ENCODE measurements at places on chromosomes 2 and 18.

DNA sequence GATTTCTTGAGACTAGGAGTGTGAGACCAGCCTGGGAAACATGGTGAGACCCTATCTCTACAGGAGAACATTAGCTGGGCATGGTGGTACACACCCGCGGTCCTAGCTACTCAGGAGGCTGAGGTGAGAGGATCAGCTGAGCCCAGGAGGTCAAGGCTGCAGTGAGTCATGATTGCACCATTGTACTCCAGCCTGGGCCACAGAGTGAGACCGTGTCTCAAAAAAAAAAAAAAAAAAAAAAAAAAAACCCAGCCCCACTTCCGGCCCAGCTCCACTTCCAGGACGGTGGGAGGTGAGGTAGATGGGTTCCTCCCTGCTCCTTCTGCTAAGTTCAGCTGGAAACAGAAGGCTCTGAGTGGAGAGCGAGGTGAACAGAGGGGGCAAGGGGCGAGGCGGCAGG, 41.4 kb upstream of the NFATC1 start:
- DNase-seq = no peak

GRCh38 chr2:173855661-173856060, 109.5 kb downstream of the SP3 start:
- DNase-seq = no peak

DNA sequence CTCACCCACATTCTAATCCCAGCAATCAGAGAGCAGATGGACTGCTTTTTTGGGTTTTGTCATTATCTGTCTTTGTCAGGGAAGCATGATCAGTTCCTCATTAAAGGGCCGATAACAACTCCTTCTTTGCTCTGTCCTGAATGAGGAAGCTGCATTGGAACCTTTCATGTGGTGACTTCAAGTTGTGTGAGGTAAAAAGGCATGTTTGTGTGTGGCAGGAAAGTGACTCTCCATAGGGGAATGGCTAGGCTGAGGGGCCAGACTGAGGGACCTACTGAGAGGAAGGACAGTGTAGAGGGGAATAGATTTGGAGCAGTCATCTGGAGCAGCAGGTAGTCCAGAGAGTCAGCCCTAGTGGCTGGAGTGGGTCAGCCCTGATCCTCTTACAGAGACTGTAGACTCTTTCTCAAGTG, 23.6 kb upstream of the LRRTM1 start:
- DNase-seq = no peak

- DNase-seq = no peak
Observed at GRCh38 chr2:85663594-85664565, 4.1 kb downstream of the SFTPB start.

DNA sequence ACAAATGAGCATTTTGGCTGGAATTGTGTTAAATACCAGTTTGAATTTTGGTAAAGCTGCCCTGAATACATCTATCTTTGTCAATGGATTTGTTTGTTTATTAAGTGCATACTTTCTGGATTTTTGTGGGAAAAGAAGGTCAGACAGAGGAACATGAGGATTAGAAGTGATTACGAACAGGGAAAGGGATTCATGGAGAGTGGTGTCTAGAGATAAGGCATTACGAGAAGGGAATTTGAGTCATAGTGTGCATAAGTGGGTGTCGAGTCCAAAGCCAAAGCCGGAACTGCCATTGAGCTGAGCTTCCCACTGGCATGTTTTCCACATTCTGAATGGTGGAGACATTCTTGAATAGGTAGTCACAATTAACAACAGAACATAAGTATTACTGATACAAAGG, 68.9 kb upstream of the EFEMP1 start:
- DNase-seq = no peak

DNA sequence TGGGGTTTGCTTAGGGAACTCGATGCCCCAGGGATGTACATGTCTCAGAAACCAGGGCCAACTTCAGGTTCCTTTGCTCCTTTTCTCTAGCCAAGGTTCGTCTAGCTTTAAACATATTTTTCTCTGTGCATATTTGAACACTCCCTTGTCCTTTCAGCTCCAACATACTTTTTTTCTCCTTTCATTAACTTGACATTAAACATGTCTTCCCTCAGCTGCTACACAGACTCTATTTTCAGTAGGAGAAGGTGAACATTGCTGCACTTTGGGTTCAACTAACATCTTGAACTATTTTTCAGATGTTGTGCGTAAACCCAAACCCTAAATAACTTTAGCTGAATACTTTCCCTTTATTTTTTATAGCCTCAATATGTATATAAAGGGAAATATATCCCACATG, 212.9 kb downstream of the MTX2 start:
- no peak for DNase-seq

GRCh38 chr2:74146929-74147726, 584 bp downstream of the BOLA3 start:
- peak; percentile 70 for DNase-seq

GRCh38 chr2:230929381-230930148, 4.5 kb upstream of the GPR55 start:
- no peak for DNase-seq

DNA sequence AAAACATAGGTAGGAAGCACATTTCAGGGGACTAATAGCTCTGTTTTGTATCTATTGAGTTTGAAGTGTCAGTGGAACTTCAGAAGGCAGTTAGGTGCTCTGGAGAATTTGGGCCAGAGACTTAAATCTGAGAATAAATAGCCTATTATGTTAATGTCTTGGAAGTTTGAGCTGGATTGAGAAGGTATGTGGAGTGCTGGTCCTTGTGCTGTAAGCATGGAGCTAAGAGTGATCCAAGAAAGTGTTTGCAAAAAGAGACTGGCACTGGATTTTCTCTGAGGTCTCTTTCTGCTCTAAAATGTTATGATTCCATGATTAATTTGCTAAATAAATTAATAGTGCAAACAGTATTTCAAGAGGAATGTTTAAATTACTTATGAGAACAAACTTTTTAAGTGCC, 63.3 kb downstream of the ICOS start:
- no peak for DNase-seq

- no peak for DNase-seq
Observed at GRCh38 chr2:16682431-16683118, 16.9 kb upstream of the CYRIA start.

DNA sequence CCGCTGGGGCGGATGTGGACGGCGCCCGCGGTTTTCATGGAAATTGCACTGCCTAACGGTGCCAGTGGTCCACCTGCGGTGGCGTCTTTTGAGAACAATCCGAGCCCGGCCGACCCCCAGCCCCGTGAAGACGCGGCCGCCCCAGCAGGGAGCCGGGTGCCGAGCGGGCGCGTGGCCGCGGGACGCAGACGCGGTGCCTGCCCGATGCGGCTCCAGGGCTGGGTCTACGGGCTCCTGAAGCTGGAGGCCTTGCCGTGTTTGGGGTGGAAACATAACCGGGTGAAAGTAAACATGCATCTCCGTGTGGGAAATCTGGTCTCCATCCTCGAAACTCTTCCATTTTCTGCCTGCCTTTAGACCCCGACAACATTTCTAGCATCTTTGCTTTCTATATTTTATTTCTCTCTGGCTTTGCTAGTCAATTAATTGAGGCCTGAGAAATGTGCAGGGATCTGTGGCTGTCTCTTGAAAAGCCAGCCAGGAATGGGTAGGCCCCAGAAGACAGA, 572 bp downstream of the INPP4A start:
- DNase-seq = peak; percentile 32

GRCh38 chr18:63518178-63519012, 23.8 kb upstream of the SERPINB12 start:
- DNase-seq = peak; percentile 93

DNA sequence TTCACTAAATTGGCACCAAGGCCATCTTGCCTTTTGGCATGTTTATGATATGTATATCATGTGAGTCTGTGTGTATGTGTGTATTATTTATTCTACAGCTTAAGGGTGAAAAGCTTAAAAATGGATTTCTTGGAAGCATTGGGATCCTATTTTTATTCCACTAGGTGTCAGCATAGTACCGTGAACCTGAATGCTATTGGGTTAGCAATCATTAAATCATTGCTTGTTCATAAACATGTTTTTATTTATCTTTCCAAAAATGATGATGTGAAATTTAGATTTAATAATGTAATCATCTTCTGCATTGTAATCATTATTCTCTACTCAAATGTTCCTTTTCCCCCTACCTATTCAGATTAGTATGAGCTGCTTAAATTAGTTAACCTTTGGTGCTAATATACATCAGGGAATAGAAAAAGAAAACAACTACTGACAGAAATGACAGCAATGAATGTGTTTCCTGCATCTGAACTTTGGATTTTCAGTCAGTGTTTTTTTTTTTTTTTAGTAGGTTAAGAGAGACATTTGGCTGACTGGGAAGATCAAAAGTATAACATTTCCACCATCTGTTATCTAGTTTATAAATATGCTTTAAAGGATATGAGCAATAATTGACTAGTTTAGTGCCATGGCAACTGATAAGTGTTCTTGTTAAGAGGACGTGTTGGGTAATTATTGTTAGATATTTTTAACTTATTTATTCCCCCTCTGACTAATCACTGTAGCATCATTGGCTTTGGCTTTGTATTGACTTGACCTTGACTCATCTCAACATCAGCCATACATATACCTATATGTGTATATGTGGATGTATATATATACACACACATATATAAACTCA, 14.1 kb upstream of the ZSWIM2 start:
- peak; percentile 42 for DNase-seq

DNA sequence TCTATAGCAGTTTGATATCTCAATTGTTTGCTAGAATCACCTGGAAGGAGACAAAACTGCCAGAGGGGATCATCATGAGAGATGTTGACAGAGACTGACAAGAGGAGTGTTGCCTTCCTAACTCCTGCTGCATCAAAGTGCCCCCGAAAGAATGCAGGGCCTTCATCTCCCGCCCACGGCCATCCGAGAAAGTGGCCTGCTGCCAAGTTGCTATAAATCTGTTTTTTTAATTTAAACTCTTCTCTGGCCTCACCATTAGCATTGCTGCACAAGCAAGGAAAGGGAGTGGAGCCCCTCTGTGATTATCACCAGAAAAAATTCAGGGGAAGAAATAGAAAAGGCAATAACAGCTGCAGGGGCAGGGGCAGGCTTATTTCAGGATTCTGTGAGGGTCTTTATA, 238.1 kb upstream of the EPHA4 start:
- DNase-seq = no peak

DNA sequence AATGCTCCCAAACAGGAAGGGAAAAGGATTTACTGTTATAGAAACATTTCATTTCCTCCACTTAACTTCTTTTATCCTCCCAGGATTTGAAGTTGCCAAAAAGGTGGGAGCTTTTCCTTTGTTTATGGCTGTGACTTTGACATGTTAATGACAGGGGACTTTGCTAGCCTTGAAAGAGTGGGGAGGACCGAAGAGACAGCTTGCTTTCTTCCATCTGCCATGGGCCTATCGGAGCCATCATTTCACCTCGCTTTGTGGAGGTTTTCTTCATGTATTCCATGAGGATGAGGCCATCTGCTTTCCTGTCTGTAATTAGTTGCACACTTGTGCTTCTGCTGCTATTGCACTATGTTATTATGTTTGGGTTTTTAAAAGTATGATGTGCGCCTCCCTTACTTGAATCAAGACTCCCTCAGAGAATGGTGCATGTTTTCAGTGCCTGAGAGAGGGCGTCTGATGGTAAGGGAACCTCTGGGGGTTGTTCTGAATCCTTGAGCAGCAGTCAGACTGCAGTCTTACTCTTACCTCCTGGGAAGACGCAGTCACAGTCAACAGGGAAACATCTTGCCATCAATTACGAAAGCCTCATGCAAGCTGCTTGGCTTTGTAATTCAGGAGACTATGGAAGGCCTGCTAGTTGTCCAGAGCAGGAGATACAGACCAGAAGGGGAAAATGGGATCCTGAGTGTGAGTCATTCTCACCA, 173.3 kb upstream of the MGAT5 start:
- no peak for DNase-seq
